SK-N-SH (cell line): ENCODE measurements at places on chromosomes 7 and 10. TPM values are rescaled to one million over a fixed set of nuclear protein-coding genes. Genes with fewer than 3 reads are reported as not detected.

Gene ABCB4
- polyA plus RNA-seq, result 0.18 and 0.42 TPM in 2 replicates

DNA sequence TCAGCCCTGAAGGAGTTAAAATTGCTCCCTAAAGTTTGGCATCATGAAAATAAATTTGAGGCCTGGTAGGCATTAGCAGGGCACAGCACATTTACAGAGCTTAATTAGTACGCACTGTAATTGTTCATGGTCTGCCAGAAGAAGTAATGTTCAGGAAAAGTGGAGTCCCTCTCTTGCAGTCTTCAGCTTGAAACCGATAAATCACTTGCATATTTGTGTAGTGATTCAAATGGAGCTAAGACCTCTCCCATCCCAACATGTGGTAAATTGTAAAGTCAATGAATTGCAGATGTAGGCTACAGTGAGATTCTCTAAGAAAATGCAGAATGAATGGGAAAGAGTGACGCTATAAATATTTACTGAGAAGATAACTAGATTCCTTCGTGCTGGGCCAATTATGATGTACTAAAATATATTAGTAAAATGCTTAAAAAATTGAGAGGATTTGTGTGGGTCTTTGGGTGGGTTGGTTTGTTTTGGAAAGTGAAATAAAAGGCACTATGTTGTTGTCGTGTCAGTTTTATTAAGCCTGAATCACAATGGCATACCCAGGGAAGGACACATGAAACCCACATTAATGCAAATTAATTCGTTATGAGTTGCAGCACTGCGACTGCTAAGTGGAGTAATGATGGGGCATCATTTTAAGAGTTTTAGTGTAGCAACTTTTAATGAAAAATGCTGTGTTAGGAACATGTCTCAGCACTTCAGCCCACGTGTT, 8.4 kb downstream of the TCF7L2 start:
- no peaks in the 10 kb centered on the region for H3K27me3 ChIP-seq
- peak overlapping the region; percentile 7; the same call in 1 of the 2 replicates for H3K4me3 ChIP-seq
- peaks cover 23% of the 10 kb centered on the region for H3K4me1 ChIP-seq
- no peak for DNase-seq
- H3K27ac ChIP-seq, result peak overlapping the region; percentile 85; the same call in 1 of the 2 replicates

DNA sequence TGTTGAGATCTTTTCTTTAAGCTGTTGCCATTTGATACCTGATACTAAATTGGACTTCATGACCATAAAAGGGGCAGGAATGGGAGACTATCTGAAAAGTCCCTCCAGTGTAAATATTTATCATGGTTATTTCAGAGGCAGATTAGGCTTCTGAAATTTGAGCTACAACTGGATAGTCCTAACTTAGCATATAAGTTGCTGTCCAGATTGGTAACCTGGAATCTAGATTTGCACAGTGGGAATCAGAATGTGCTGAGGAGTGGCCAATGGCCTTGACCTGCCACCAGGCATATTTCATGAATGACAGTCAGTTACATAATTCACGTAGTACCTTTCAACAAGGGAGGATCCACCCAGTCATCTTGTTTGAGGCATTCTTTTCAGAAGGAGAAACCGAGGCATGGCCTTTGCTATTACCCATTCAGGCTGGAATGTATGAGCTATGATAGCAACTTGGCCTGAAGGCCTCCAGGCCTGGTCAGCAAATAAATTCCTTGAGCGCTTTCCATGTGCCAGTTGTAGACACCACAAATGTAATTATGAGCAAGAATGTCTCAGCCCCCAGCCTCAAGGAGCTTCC, 80.0 kb downstream of the EEPD1 start:
- no peak overlapping the region for H3K4me3 ChIP-seq
- no peaks in the 10 kb centered on the region for H3K4me1 ChIP-seq
- H3K27me3 ChIP-seq, result no peaks in the 10 kb centered on the region
- H3K27ac ChIP-seq, result no peak overlapping the region
- H3K36me3 ChIP-seq, result no peaks in the 10 kb centered on the region
- no peak for DNase-seq

DNA sequence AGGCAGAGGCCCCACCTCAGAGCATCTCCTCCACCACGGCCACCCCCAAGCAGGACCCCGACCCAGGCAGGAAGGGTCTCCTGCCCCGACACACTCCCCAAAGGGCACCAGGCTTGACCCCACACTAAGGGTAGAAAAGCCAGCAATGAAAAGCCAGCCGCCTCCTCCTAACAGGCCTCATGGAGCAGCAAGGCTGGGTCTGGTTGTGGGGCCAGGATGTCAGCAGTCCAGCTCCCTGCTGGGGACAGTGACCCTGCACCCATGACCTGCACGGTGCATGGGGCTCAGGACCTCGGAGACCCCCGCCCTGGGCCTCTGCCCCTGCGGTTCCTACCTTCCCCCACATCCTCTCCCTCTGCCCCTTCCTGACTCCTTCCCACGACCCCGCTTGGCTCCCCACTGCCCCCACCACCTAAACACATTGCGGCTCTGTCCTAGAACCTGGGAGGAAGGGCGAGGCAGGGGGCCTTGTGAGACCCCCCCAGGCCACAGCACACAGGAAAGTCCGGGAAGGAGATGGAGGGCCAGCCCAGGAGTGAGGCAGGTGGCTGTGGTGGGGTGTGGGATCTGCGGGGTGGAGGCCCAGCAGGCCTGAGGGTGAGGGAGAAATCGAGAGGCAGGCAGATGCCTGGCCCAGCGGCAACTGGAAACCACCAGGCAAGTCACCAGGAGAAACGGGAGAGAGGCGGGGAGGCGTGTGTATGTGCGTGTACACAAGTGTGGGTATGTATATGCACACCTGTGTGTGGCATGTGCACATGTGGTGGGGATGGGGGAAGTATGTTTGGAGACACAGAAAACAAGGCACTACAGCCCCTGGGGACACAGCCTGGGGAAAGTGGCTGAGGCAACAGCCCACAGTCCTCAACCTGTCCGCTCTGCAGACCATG, 229.9 kb downstream of the MAD1L1 start:
- H3K27me3 ChIP-seq, result no peaks in the 10 kb centered on the region
- no peak overlapping the region for H3K27ac ChIP-seq
- H3K4me1 ChIP-seq, result no peaks in the 10 kb centered on the region
- no peak for DNase-seq
- H3K4me3 ChIP-seq, result no peak overlapping the region

- DNase-seq, result no peak
- no peak overlapping the region for H3K4me3 ChIP-seq
- H3K27me3 ChIP-seq, result no peaks in the 10 kb centered on the region
- H3K27ac ChIP-seq, result no peak overlapping the region
Measured at GRCh38 chr10:6171881-6172695, 30.6 kb upstream of the PFKFB3 start.
